Stimulated activated CD8-positive, alpha-beta memory T cell treated with anti-CD3 and anti-CD28 coated beads, Interleukin-7, amount 100 ng/mL, for 1 hour (primary cell): ENCODE measurements at places on chromosomes 1 and 21.

- DNase-seq = no peak
Measured at GRCh38 chr1:180513531-180513930, 11.2 kb upstream of the ACBD6 start.

- no peak for DNase-seq
Measured at GRCh38 chr1:87683196-87683956, 354.7 kb downstream of the LMO4 start.

GRCh38 chr1:184399192-184399847 is 12.5 kb downstream of the C1orf21 start:
- no peak for DNase-seq

GRCh38 chr1:211493876-211494653 is 2.1 kb upstream of the RD3 start:
- DNase-seq = no peak

DNA sequence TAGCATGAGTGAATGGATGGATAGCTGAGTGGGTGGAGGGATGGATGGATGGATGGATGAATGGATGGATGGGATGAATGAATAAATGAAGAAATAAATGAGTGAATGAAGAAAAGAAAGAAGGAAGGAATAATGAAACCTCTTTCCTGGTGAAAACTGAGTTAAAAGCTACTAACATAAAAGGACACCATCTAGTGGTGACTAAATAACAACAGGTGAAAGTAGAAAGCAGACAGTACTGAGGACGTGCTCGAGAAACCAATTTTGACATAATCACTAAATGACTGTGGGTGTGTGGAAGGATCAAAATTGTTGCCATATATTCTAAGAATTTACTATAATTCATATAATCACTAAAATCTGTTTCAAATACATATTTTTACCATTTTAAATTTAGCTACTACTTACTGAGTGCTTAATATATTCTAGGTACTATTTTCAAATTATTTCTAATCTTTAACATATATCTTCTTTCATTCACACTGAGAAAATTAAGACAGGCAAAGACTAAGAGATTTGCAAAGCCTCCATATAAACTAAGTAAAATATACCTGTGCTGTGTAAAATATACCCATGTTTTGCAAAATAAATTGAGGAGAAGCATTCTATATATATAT is 522.9 kb downstream of the LRRIQ3 start:
- no peak for DNase-seq

DNA sequence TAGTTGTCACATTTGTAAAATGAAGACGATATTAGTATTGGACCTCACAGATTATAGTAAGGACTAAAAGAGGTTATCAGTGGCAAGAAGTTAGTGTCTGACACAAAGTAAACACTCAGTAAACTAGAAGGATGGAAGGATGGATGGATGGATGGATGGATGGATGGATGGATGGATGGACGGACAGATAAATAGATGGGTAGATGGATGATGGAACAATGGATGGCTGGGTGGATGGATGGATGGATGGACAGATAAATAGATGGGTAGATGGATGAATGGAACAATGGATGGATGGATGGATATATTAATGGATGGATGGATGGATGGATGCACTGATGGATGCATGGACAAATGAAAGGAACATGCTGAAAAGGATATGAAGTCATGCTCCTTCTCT is 22.3 kb upstream of the KAZN start:
- no peak for DNase-seq

- no peak for DNase-seq
Measured at GRCh38 chr1:8970870-8971337, 25.2 kb downstream of the CA6 start.
